ENCODE measurements at places on chromosomes 2 and 18.

GRCh38 chr2:23645230-23645808, 260.3 kb downstream of the KLHL29 start:
- no peak for DNase-seq

DNA sequence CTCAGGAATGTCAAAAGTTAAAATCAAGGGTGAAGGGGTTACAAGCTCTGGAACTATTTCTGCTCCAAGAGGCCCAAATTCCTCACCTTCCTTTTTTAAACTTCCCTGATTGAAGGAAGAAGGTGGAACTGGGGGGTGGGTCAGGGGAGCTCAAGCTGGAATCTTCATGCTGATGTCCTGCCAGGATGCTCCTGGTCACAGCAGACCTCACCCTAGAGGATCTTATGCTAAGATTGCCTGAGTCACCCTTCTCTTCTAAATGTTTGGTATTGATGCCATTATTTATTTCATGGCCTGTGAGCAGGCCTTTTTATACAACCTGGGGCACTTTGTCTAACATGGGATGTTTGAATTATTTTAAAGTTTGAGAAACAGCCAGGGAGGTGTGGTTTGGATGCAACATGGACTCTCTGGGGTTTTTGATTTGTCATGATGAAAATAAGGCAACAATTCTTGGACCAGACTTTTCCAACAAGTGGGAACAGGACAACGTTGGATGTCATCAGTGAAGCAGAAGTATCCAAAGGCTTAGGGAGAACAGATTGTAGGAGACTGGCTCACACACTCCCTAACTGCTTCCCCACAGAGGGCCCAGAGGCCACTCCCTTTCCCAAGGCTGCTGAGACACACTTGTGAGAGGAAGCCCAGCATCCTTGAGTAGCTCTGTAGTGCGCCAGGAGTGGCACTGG, 420.2 kb upstream of the MEX3C start:
- DNase-seq, result no peak

DNA sequence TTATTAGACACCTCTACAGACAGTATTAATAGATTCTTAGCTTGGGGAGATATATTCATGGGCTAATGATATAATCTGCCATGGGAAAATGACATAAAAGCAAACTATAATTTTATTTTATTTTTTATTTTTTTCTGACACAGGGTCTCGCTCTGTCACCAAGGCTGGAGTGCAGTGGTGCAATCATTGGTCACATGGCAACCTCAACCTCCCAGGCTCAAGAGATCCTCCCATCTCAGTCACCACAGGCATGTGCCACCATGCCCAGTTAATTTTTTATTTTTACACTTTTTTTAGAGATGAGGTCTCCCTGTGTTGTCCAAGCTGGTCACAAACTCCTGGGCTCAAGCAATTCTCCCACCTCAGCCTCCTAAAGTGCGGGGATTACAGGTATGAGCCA, 39.3 kb downstream of the RTN4 start:
- no peak for DNase-seq

GRCh38 chr2:33839791-33840190, 240.7 kb upstream of the FAM98A start:
- DNase-seq, result no peak

GRCh38 chr2:66547887-66548286, 113.0 kb downstream of the MEIS1 start:
- no peak for DNase-seq

GRCh38 chr2:202133200-202133908, 60.3 kb downstream of the KIAA2012 start:
- no peak for DNase-seq

- no peak for DNase-seq
These were observed 25.4 kb upstream of the SPOPL start for GRCh38 chr2:138476186-138476585.

- no peak for DNase-seq
These were observed 115.7 kb upstream of the RBMS1 start for GRCh38 chr2:160609346-160609745.

DNA sequence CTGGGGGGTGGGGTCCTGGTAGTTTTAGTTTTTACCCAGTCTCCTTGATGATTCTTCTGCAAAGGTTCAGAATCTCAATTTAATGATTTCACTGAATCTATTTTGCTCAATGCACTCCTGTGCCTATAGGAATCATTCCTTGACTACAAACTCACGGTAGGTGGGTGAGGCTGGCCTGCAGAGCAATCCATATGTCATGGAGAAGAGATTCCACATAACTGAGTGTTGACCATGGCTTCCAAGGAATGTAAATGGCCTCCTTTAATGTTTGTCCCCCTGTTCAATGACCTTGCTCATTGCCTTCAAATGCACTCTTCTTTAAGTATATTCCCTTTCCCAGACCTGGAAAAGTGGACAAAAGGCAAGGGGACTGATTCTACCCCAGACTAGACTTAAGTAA, 12.5 kb downstream of the FAP start:
- DNase-seq, result no peak

GRCh38 chr2:102057502-102058292, 65.9 kb downstream of the IL1R2 start:
- no peak for DNase-seq

Data from NCI-H1930 (cell line).